ENCODE measurements at places on chromosomes 7 and 10.

- no peak for DNase-seq
These were observed at the start of gene ATRNL1 for GRCh38 chr10:115093286-115093775. ATRNL1 (plus strand) TSS chr10:115093365; CDS start chr10:115093751, 386 bp downstream.

DNA sequence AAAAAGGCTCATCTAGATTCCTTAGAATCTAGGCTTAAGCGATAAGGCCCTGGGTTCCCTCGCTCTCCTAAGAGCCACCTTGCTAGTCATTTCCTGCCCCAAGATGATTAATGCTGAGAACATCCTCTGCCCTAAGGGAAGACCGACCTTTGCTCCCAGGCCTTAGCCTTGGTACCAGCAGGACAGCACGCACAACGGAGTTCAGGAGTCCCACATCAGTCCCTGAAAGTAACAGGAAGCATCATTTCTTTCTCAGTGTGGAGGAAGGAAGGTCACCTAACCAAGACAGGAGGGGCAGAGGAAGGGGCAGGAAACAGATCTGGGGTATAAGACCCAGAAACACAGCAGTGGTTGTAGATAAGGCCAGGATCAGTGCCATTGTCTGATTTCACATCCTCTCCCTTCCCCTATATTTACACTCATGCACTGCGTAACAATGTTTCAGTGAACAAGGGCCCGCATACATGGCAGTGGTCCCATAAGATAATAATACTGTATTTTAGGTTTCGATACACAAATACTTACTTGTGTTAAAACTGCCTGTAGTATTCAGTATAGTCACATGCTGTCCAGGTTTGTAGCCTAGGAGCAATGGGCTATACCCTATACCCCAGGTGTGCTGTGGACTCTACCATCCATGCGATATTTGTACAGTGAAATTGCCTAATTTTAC, 8.1 kb upstream of the FAM107B start:
- DNase-seq, result peak; percentile 11

- DNase-seq, result no peak
These were observed 11.7 kb downstream of the NIPSNAP2 start for GRCh38 chr7:55975988-55976633.

DNA sequence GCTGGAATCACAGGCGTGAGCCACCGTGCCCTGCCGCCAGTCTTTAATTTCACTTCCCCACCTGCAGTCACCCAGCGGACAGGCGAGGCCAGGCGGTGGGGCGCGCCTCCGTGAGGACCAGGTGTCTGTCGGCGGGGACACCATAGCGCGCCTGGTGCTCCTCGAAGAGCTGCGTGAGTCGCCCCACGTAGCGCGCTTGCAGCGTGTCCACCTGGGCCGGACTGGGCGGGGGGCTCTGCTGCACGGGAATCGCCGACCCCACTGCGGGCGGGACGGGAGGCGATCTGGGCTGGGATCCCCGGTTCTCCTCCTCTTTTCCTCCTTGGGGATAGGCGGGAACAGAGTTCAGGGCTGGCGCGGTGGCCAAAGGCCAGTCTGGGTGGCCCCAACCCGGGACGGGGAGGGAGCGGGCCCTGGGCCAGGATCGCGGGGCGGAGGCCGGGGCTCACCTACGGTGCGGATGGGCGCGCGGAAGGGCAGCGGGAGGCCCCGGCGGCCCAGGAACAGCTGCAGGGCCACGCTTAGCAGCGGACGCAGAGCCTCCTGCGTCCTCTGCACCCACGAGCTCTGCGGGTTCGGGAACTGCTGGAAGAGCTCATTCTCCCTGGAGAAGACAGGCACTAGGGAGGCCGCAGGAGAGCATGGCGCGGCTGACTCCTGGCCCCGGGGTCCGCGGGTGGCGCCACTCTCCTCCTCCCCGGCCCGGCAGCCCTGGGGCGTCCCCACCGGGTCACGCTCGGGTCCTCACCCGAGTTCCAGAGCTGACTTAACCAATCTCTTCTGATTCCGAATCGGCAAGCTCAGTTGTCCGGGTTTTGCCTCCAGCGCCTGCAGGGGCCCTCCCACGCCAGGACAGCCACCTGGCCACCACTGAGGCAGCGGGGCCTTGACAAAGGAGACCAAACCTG, 1.1 kb upstream of the MOGAT3 start:
- DNase-seq, result no peak

- DNase-seq, result no peak
These were observed 21.7 kb upstream of the FOXI2 start for GRCh38 chr10:127715249-127715648.

DNA sequence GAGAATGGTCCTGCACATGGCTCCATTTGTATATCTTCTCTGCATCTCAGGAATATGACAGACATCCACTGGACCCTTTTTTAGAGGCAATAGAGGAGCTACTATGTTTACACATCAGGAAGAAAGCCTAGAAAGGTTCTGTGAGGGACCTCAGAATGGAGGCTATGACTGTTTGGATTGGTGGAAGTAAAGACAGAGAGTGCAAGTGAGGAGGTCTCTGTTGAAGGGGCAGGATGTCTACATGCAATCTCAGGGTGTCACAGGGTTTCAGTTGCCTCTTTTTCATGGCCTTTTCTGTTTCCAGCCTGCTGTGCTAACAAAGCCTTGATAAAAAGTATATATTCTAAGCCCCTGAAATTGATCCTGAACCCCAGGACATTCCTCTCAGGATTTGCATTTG, 9.7 kb upstream of the GIMAP6 start:
- no peak for DNase-seq

DNA sequence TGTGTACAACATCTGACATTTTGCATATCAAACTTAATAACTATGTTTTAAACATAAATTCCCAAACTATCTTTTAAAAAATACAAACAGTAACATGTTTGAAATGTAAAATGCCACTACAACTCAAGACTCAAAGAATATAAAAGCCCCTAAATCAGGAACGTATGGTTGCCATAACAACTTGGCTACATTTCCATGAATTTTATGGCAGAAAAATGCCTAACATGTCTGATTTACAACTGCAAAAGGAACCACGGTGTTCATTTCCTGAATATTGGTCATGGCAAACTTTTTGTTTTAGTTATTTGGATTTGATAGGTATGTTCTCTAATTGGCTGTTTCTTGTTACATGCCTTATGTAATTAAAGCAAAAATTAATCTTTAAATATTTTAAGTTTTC, 2.0 kb downstream of the SOSTDC1 start:
- no peak for DNase-seq
